ENCODE measurements at places on chromosomes 6 and 20. TPM values are rescaled to one million over a fixed set of nuclear protein-coding genes. Genes with fewer than 3 reads are reported as not detected.

APOBEC2 gene
- total RNA-seq, result not detected

DNA sequence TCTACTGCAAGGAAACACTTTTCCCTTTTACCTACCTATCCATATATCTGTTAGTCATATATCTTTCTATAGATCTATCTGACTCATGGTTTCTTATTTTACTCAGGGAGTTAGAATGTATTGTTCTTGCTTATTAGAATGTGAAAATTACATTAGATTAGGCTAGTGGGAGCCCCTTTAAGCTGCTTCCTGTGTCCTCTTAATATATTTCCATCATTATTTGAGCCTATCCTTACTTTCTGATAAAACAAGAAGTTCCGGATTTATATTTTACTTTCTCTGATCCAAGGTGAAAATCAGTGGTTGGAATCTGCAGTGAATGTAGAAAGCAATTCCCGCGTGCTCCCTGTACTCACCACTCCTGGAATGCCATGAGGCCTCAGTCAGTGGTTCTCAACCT is 31.0 kb downstream of the CST2 start:
- DNase-seq, result no peak

DNA sequence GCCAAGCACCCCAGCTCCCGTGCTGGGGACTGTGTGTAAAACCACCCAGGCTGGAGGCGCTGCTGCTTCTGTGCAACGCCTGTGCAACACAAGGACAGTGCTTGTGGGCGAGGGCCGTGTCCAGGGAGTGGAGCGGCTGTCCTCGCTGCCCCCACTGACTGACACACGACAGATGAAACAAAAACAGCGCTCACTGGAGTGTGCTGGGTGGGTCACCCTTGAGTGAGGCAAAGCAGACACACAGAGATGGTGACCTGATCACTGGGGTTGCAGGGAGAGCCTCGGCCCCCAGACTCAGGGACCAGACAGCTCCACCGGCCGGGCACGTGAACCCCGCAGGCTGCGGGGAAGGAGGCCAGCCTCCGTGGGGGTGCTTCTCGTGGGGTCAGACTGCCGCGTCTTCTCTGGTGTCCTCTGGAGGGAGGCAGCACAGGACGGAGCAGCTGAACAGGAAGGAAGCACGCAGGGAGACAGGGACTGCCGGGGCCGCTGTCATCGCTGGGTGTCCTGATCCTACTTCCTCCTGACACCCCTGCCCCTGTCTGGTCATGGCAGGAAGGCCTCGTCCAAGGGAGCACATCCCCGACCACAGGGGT is 75.9 kb upstream of the CST7 start:
- no peak for DNase-seq

GRCh38 chr6:22412994-22413393 is 116.2 kb upstream of the PRL start:
- DNase-seq, result no peak

GRCh38 chr6:117425431-117426153 is at the start of gene ROS1:
ROS1 (minus strand) TSS chr6:117425942; CDS start chr6:117425656, 286 bp downstream.
- no peak for DNase-seq

ZKSCAN3 gene
- total RNA-seq, result 7.8 TPM

GRCh38 chr6:79072640-79073181 is 5.3 kb downstream of the PHIP start:
- DNase-seq, result no peak

DNA sequence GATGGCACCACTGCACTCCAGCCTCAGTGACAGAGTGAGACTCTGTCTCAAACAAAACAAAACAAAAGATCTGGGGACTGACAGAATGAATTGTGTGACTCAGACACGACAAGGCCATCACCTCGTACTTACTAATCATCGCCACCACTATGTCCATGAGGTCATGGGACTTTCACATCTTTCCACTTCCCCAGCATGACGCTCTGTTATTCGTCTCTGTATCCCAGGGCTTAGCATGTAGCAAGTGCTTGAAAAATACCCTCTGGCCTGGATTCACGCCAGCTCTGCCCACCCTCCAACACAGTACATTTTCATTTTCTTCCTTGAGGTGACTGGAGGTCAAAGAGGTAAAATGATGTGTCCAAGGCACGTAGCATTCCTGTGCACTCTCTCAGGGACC is 27.8 kb downstream of the FGD2 start:
- DNase-seq, result no peak
